ENCODE measurements at places on chromosomes 7 and 10.

DNA sequence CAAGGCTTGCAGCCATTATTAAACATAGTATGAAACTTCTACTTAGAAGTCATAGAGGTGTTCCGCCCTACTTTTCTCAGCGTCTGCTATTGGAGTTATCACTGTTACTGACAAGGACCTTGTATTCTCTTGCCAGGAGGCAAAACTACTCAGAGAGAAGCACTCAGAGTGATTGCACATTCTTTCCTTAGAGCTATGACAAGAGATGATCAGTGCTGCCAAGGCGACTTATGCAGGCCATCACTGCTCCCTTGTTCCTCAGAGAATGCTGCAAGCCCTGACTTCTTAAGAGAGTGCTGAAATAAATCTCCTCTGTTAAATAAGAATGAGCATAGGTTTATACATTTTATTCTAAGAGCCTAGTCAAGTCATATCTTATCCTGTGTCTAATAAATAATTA lies 534.6 kb upstream of the PHF14 start:
- DNase-seq, result no peak
- H3K27me3 ChIP-seq, result no peaks in the 10 kb centered on the region
- H3K36me3 ChIP-seq, result no peaks in the 10 kb centered on the region
- no peak overlapping the region for H3K4me3 ChIP-seq

DNA sequence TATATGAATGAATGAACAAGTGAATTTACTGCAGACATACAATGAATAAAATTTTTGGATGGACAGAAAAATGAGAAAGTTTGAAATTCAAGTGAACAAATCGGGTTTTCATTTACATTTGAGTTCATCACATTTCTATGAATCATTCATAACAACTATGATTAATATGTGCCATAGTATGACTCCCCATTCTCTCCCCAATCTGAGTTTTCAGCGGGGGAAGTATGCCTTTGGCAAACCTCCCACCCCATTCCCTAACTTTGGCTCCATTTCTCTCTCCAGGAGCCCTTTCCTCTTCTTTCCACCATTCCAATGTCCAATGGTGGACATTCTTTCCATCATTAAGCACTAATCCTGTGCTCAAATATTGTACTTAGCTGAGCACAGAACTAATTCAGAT lies 96.8 kb upstream of the LSM8 start:
- no peaks in the 10 kb centered on the region for H3K4me1 ChIP-seq
- no peaks in the 10 kb centered on the region for H3K27me3 ChIP-seq

- no peak overlapping the region for H3K27ac ChIP-seq
- no peaks in the 10 kb centered on the region for H3K36me3 ChIP-seq
- H3K4me3 ChIP-seq, result no peak overlapping the region
- H3K4me1 ChIP-seq, result no peaks in the 10 kb centered on the region
Measured at GRCh38 chr10:118209215-118209614, 132.9 kb downstream of the FAM204A start.

GRCh38 chr7:136528329-136528728 lies 340.1 kb upstream of the CHRM2 start:
- no peaks in the 10 kb centered on the region for H3K4me1 ChIP-seq
- DNase-seq, result no peak
- no peaks in the 10 kb centered on the region for H3K36me3 ChIP-seq
- H3K27me3 ChIP-seq, result no peaks in the 10 kb centered on the region

DNA sequence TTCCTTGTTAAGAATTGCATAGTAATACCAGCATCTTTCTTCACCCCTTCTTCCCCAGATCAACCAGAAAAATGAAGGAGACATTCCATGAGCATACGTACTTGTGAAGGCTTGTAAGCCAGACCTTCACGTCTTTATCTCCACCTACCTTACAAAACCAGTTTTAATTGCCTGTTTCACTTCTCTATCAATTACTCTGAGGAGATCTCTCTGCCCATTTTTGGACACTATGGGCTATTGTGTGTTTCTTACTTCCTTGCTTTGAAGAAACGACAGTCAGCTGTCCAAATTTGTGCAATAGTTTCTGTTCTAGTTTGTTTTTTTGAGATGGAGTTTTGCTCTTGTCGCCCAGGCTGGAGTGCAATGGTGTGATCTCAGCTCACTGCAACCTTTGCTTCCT lies 349.7 kb upstream of the MBL2 start:
- no peak overlapping the region for H3K4me3 ChIP-seq
- H3K36me3 ChIP-seq, result no peaks in the 10 kb centered on the region
- DNase-seq, result no peak
- no peaks in the 10 kb centered on the region for H3K27me3 ChIP-seq

DNA sequence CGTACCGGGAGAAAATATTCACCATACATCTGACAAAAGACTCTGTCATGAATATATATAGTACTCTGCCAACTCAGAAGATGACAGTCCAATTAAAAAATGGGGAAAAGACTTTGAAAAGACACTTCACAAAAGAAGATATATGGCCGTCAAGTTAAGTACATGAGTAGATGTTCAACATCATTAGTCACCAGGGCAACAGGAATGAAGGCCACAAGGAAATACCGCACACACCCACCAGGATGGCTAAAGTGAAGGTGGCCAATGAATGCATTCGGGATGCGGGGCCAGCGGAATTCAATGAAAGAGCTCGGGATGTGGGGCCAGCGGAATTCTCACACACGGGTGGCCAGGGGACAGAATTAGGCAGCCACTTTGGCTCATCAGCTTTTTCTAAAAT lies 42.2 kb downstream of the MAD1L1 start:
- DNase-seq, result no peak
- H3K4me3 ChIP-seq, result no peak overlapping the region
- no peaks in the 10 kb centered on the region for H3K27me3 ChIP-seq
- no peaks in the 10 kb centered on the region for H3K4me1 ChIP-seq

GRCh38 chr7:113799896-113800295 lies 118.9 kb downstream of the PPP1R3A start:
- DNase-seq, result peak; percentile 29
- no peak overlapping the region for H3K4me3 ChIP-seq
- H3K36me3 ChIP-seq, result no peaks in the 10 kb centered on the region
- no peaks in the 10 kb centered on the region for H3K27me3 ChIP-seq
- no peak overlapping the region for H3K27ac ChIP-seq

- H3K36me3 ChIP-seq, result no peaks in the 10 kb centered on the region
- H3K27ac ChIP-seq, result no peak overlapping the region
- H3K4me3 ChIP-seq, result no peak overlapping the region
Measured at GRCh38 chr10:88064608-88065382, 201.4 kb downstream of the PTEN start.

DNA sequence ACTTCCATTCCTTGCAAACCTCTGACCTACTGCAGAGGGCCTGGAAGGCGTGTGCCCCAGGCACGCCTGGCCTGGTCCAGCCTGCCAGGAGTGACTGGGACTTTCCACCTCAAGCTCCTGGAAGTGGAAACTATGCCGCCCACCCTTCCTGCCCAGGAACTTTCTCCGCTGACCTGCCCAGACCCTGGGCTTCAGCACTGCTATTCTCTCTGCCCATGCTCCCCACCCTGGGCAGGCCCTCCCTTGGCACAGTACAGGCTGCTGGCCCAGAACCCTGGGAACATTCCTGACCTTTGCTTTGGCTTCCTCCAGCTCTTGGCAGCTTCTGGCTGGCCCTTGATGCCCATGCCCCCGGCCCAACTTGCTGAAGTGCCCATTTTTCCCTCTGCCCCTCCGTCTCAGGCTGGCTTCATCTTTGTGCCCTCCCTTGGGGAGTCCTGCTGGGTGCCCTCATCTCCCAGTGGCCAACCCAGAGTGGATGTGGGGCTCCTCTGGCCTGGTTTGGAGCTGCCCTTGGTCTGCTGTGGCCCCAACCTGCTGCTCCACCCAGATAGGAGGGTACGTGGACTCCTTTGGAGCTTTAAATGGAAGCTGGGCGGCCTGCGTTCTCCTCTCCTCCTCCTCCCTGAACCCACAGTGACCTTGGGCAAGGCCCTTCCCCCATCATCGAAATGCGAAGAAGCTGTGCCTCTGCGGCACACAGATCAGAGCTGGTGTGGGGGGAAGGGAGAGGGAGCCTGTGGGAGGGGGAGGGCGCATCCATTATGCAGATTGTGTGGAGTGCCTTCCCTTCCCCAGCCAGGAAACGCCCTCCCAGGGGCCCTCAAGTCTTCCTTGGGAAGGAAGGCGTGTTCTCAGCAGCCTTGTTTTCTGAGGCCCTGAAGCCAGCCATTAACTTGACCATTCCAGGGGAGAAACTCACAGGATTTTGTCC lies 3.4 kb downstream of the MMRN2 start:
- no peaks in the 10 kb centered on the region for H3K36me3 ChIP-seq
- H3K27ac ChIP-seq, result no peak overlapping the region
- H3K4me3 ChIP-seq, result no peak overlapping the region
- H3K27me3 ChIP-seq, result no peaks in the 10 kb centered on the region
- no peaks in the 10 kb centered on the region for H3K4me1 ChIP-seq

DNA sequence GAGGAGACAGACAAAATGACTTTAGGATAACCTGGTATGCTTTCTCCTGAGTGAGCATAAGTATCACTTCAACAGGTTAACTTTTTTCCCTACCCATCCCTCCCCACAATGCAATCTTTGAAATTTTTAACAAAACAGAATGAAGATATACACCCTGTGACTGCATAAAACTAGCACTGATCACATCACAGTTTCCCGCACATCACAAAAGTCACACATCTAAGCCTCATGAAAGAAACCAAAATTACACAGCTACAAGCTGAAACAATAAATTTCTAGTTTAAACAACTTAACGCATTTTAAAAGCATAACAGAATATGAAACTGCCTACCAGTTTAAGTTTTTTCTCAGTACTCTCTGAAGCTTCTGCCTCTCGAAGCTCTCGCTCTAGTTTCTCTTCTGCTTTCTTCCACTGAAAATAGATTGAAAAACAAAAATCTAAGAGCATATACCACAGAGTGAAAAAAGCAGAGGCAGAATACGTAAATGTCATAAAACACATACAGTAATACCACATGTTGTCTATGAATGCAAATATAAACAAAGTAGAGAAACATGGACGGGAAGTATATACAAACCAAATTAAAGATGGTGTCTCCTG lies 18.1 kb downstream of the NOC3L start:
- no peak overlapping the region for H3K4me3 ChIP-seq
- H3K27ac ChIP-seq, result no peak overlapping the region
- no peaks in the 10 kb centered on the region for H3K4me1 ChIP-seq
- H3K36me3 ChIP-seq, result peaks cover 4% of the 10 kb centered on the region

DNA sequence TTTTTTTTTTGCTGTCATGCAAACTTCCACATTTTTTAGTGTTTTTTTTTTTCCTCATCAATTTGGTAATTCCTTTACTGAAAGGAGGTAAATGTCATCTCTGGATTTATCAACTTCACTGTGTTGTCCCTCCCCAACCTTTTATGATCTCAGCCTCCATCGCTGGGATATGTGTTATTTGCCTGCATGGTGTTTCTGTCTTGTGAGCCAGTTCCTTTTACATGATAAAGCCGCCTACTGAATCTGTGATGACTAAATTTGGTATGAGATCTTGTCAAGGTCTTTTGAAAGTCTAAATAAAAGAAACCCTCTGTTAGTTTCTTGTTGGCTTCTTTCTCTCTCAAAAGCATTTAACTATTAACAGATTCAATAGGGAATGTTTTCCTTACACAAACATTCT lies 39.3 kb downstream of the TAS2R41 start:
- H3K27ac ChIP-seq, result no peak overlapping the region
- peaks cover 4% of the 10 kb centered on the region for H3K4me1 ChIP-seq
- H3K27me3 ChIP-seq, result peaks cover 5% of the 10 kb centered on the region

GRCh38 chr10:59513558-59513957 lies 151.2 kb upstream of the FAM13C start:
- DNase-seq, result no peak
- H3K4me3 ChIP-seq, result no peak overlapping the region
- no peaks in the 10 kb centered on the region for H3K36me3 ChIP-seq
- no peak overlapping the region for H3K27ac ChIP-seq
- no peaks in the 10 kb centered on the region for H3K4me1 ChIP-seq
- no peaks in the 10 kb centered on the region for H3K27me3 ChIP-seq

- H3K36me3 ChIP-seq, result peaks cover 10% of the 10 kb centered on the region
- DNase-seq, result no peak
- no peak overlapping the region for H3K4me3 ChIP-seq
- no peaks in the 10 kb centered on the region for H3K4me1 ChIP-seq
Measured at GRCh38 chr7:43701500-43701854, 27.8 kb downstream of the COA1 start.

DNA sequence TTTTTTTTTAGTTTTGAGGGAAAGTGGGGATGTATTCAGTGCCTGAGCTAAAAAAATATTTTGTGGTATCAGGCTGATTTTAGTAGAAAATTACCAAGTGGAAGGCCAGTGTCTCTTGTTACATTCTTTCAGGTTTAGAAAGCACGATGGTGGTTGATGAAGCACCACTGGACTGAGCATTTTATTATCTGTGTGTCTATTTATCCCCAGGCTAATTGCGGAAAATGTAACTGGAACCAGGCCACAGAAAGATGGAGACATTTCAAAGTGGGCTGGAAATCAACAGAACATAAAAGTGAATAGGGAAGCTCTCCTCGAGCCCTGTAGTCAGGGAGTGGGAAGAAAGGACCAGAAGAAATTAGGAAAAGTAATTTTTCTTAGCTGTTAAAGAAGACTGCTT lies 261.0 kb downstream of the STK31 start:
- H3K4me3 ChIP-seq, result no peak overlapping the region
- peaks cover 30% of the 10 kb centered on the region for H3K4me1 ChIP-seq
- no peak for DNase-seq
